ENCODE measurements at places on chromosomes 2 and 18.

DNA sequence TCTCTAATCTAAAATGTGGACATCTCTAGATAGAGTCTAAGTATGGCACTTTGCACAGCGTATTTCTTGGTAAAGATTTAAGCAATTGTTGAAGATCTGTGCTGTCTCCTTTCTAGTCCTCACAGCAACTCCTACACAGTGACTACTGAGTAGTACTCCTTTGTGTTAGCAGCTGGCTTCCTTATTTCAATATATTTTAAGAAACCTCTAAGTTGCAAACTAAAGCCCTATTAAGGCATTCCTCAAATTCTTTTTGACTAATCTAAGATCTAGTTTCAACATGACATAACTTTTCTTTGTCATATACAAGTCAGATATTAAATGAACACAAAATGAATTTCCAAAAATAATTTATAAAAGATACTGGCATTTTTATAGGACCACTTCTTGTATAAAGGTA lies 121.8 kb upstream of the DNAJC10 start:
- DNase-seq = no peak

DNA sequence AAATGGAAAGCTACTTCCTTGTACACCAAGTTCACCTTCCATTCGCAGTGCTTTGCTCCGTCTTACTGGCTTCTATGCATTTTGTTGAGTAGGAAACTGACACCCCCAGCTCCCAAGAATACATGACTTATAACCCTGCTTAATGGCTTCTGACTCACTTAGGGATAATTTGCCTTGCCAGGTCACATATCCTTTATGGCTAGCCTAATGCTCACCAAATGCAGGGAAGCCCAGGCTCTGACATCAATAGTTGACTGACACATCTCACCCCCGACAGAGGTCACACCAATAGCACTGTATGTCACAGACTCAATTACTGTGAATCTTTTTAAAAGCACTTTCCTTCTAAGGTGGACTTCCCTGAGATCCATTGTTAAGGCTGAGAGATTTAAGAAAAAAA lies 147.2 kb downstream of the DTNA start:
- DNase-seq = no peak

GRCh38 chr18:62812242-62812641 lies 96.9 kb downstream of the PHLPP1 start:
- no peak for DNase-seq

- DNase-seq = no peak
Observed at GRCh38 chr2:127542231-127542630, 6.7 kb downstream of the MYO7B start.

DNA sequence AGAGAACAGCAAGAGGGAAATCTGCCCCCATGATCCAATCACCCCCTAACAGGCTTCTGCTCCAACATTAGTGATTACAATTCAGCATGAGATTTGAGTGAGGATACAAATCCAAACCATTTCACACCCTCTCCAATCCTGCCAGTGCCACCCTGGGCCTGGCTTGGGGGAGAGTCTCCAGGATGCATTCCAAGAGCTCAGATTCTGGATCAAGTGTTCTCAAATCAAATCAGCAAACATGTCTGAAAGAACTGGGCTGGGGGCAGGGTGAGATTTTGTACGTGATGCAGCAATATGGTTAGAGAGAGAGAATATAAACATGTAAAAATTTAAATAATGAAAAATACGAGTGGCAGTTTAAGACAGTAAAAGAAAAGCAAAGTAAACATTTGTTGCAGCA lies 2100.9 kb upstream of the CELF4 start:
- no peak for DNase-seq

DNA sequence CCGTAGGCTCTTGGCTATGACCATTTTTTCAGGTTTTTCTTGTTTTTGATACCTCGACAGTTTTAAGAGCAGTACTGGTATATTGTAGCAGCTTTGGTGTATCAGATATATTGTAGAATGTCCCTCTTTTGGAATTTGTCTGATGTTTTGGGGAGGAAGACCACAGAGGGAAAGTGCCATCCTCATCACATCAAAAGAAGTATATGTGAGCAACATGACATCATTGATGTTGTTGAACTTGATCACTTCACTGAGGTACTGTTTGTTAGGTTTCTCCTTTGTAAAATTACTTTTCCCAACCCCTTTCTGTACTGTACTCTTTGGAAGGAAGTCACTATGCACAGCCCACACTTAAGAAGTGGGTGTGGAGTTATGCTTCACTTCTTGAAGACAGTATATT lies 41.0 kb downstream of the EML4 start:
- no peak for DNase-seq

- DNase-seq = no peak
Observed at GRCh38 chr2:33342705-33343104, 133.7 kb upstream of the RASGRP3 start.

DNA sequence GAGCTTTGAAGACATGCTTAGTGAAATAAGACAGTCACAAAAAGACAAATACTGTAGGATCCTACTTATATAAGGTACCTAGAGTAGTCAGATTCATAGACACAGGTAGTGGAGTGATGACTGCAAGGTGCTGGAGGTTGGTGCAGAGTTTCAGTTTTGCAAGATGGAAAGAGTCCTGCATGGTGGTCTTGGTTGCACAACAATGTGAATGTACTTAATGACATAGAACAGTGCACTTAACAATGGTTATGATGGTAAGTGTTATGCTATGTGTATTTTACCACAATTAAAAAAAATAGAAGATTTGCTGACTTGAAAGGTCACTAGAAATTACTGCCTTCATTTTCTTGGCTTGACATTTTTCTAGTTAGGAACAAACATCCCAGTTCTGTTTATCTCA lies 9.5 kb downstream of the CERS6 start:
- DNase-seq = no peak

DNA sequence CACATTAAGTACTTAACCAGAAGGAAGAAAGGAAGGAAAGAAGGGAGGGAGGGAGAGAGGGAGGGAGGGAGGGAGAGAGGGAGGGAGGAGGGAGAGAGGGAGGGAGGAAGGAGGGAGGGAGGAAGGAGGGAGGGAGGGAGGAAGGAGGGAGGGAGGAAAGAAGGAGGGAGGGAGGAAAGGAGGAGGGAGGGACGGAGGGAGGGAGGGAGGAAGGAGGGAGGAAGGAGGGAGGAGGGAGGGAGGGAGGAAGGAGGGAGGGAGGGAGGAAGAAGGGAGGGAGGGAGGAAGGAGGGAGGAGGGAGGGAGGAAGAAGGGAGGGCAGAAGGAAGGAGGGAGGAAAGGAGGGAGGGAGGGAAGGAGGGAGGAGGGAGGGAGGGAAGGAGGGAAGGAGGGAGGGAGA lies 363.3 kb downstream of the MBD2 start:
- no peak for DNase-seq

DNA sequence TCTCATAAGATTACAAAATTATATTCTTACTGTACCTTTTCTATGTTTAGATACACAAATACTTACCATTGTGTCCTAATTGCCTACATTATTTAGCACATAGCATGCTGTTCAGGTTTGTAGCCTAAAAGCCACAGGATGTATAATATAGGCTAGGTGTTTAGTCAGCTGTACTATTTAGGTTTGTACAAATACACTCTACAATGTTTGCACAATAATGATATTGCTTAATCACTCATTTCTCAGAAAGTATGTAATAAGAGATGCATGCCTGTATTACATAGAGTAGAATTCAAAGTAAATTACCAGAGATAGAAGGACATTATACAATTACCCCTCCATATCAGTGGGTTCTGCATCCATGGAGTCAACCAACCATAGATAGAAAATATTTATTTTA lies 201.1 kb upstream of the COL3A1 start:
- DNase-seq = no peak

GRCh38 chr18:48777744-48778116 lies 173.0 kb downstream of the SMAD7 start:
- no peak for DNase-seq

- no peak for DNase-seq
Observed at GRCh38 chr18:62280786-62281185, 44.3 kb upstream of the TNFRSF11A start.

DNA sequence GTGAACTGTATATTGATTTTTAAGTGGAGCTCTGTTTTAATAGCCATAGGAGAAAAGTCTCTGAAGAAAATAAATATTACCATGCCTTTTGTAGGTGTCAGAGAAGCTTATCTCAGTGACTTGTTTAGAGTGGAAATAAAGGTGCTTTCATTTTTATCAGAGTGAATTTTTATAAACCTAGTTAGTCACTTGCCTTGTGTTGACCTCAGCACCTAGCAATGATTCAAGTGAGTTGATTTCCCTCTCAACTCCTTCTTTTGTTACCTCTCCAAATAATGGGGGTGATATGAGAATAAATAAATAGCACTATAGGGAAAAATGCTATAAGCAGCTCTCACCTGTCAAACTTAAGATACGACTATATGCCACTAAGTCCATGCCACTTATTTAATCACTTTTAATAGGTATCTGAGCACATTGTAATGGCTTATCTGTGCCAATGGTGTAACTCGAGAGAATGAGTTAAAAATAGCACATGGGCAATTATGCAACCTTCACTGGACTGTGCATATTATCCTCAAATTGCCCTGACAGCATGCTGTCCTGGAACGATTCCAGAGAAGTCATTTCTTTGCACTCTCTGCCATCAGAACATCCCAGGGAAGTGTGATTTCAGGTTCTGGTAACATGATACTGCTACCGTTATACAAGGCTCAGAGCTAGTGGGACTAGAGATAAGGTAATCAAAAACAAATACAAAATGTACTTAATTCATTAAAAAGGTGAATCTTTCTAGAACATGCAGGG lies 290.8 kb downstream of the CCDC85A start:
- no peak for DNase-seq

GRCh38 chr2:78592491-78592890 lies 433.0 kb upstream of the REG3G start:
- no peak for DNase-seq

GRCh38 chr2:10792660-10793400 lies 19.8 kb downstream of the PDIA6 start:
- no peak for DNase-seq

- no peak for DNase-seq
Observed at GRCh38 chr2:38907743-38908562, 18.3 kb downstream of the ARHGEF33 start.

DNA sequence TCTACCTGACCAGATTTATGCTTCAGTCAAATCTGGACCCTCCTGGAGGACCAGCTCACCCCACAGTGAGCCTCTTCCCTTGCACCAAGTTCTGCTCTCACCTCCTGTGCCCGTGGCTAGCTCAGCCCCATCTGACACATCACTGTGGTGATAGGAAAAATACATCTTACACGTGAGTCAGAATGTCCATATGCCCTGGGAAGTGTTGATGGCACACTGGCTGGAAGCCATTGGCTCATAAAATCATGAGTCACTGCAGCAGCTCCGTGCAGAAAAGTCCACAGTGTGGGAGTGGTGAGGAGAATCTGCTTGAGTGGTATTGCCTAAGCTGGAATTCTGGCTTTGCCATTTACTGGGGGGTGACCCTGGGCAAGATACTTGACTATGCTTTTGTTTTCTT lies 42.6 kb upstream of the RAPGEF4 start:
- peak; percentile 78 for DNase-seq

- DNase-seq = no peak
Observed at GRCh38 chr2:108825736-108826135, 39.2 kb downstream of the CCDC138 start.

DNA sequence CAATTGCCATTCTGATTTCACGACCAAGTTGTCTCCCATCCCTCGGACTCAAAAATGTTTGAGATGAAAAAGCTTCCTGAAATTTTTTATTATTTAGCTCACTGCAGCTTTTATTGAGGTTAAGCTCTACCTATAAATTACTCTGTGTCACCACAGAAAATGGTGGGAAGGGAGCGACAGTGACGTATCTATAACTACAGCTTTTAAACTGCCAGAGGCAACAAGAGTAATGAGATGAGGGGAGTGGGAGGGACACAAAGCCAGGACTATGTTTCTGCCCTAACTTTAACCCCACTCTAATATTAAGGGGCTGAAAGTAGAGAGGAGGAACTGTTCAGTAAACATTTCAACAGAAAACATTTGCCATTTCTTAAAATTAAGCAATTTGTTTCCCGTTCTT lies 37.4 kb downstream of the SMAD2 start:
- DNase-seq = no peak

DNA sequence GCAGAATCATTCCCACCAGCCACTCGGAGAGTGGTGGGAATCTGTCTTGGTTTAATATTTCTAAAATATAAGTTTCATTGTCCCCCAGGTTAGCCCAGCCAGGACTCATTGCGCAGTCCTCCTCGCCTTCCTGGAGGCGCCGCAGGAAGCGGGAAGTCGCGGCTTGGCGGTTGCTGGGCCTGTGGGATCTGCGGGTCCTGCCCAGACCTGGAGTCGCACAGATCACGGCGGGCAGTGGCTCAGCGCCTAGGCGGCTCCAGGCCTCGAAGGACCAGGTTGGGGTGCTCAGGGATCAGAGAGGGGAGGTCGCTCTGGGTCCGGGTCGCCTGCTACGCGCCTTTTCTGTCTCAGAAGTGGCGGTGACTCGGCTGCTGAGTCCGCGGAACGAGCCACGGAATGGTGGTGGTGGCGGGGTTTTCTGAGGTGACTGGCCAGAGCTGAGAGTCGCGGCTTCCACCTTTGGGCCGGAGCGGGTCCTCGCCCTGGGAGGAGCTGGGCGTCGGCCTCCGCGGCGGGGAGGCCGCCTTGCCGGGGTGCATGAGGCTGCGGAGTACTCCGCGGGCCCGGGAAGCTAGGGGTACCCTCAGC lies 2.6 kb downstream of the HOXD3 start:
- DNase-seq = no peak

- DNase-seq = no peak
Observed at GRCh38 chr2:76008001-76008702, 297.4 kb upstream of the GCFC2 start.

- no peak for DNase-seq
Observed at GRCh38 chr2:61550375-61551209, 12.4 kb upstream of the XPO1 start.

DNA sequence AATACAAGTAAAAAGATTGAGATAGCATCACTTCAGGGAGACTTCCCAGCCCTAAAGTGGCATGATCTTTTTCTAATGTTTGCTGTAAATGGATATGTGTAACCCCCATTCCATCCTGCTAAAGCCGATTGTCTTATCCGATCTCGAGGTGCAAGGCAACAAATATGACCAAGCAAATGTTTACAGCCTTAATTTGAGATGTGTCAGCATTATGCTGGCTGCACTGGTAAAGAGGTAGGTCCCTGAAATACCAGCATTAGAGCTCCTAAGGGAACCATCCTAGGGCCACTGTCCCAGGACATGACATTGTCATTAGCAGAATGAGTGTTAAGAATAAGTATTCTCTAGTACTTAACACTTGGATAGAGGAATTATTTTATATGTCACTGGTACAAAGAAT lies 108.4 kb downstream of the EPC2 start:
- DNase-seq = no peak

GRCh38 chr2:62473246-62473827 lies 32.7 kb downstream of the TMEM17 start:
- no peak for DNase-seq

DNA sequence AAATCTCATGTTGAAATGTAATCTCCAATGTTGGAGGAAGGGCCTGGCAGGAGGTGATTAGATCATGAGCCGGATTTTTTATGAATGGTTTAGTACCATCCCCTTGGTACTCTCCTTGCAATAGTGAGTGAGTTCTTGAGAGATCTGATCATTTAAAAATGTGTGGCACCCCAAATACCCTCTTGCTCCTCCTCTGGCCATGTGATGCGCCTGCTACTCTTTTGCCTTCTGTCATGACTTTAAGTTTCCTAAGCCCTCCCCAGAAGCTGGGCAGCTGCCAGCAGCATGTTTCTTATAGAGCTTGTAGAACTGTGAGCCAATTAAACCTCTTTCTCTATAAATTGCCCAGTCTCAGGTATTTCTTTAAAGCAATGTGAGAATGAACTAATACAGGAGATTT lies 72.6 kb upstream of the FIGN start:
- DNase-seq = no peak

GRCh38 chr18:41353777-41354528 lies 601.1 kb upstream of the PIK3C3 start:
- no peak for DNase-seq

All from Right ventricle myocardium superior (tissue), 1 donor.